ENCODE measurements at places on chromosomes 2 and 18.

DNA sequence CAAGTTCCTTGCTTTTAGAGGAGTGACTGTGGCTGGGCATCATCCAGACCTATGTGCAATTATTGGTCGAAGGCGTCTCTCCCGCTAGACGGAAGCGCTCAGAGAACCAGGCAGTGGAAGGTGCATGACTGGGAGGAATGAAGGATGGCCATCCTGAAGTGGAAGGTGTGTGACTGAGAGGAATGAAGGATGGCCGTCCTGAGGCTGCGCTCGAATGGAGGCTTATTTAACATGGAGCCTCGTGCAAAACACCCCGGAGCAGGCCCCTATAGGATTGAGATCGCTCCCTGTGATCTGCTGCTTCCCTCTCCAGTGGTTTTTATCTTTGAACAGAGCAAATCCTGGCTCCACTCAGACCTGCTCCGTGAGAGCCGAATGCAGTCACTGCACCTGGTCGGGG, 140.2 kb upstream of the ID2 start:
- no peaks in the 10 kb centered on the region for H3K36me3 ChIP-seq
- H3K27ac ChIP-seq: no peak overlapping the region
- DNase-seq: no peak
- peaks cover 6% of the 10 kb centered on the region for H3K4me1 ChIP-seq
- no peak overlapping the region for H3K4me3 ChIP-seq

DNA sequence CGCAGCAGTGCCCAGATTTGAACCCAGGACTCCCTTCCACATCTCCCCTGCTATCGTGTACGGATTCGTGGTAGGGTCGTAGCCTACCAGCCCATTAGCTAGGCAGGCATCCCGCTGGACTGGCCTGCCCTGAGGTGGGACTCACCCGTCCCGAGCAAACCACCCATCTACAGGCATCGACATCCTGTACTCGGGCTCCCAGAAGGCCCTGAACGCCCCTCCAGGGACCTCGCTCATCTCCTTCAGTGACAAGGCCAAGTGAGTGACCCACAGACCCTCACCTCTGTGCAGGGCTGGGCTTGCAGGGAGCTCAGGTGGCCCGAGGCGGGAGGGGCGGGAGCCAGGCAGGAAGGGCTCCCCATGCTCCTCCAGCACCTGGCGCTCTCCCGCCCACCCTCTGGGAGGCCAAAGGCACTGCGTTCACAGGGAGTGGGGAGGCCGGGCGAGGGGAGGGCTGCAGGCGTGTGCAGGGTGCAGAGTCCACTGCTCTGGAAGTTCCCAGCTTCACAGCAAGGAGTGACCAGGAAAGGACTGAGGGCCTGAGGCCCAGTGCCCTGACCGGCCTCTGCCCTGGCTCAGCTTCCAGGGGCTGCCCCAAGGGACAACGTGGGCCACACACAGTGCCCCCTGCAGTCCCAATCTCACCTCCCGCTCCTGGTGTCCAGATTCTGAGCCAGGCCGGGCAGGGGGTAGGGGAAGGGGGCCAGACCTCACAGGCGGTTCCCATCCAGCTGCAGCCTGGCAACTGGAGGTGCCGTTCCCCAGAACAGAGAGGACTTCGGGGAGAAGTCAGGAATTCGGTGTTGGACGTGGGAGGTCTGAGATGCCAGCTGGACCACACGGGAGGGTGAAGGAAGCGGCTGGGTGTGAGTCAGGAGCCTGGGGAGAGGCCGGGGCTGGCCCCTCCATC, 5.4 kb downstream of the AGXT start:
- peaks cover 16% of the 10 kb centered on the region for H3K4me1 ChIP-seq
- peak; percentile 71 for DNase-seq
- no peak overlapping the region for H3K27ac ChIP-seq
- H3K27me3 ChIP-seq: no peaks in the 10 kb centered on the region

DNA sequence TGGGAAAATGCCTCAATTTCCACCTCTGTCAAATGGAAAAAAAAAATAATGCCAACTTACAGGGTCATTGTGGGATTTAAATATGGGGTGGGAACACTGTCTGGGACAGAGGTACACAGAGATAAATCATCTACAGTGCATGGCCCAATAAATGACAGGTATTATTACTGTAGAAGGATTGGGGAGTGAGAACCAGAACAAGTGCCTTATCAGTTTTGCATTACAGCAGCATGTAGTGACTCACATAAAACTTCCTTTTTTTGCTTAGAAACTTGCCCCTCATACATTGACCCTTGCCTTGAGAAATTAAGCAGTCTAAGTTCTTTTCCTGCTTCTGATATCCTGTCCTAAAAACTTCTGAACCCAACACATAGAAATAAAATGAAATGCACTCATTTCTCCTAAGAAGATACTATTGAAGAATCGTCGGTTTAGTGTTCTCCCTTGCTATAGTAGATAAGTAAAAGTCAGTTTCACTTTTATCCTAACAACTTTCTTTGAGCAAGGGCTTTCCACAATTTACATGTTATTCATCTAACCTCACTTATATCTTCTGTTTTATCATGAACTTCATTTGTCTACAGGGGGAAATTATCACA, 121.0 kb upstream of the HAAO start:
- H3K4me1 ChIP-seq: no peaks in the 10 kb centered on the region
- no peaks in the 10 kb centered on the region for H3K27me3 ChIP-seq
- H3K4me3 ChIP-seq: no peak overlapping the region
- H3K36me3 ChIP-seq: no peaks in the 10 kb centered on the region
- no peak for DNase-seq

- no peaks in the 10 kb centered on the region for H3K36me3 ChIP-seq
- no peak overlapping the region for H3K4me3 ChIP-seq
- no peak for DNase-seq
- no peaks in the 10 kb centered on the region for H3K4me1 ChIP-seq
Observed at GRCh38 chr2:18557121-18557520, 3.3 kb downstream of the RDH14 start.

DNA sequence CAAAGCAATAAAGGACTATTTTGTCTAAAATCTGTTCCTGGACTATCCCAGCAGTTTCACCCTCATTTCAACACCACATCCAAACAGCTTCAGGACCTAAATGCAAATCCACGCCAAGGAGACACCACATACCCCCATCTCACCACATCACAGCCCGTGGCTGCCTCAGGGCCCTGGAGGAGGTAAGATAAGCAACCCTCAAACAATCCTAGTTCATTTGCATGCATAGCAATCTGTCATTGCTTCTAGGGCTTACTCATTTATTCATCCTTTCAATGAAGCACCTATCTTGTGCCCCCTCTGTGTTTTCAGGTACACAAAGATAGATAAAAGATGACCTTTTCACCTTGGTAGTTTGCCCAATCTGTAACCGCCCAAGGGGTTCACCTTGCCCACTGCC, 86.5 kb downstream of the VSNL1 start:
- H3K27me3 ChIP-seq: no peaks in the 10 kb centered on the region
- DNase-seq: no peak
- H3K4me1 ChIP-seq: no peaks in the 10 kb centered on the region
- H3K27ac ChIP-seq: no peak overlapping the region

- no peak overlapping the region for H3K27ac ChIP-seq
- no peaks in the 10 kb centered on the region for H3K36me3 ChIP-seq
- no peaks in the 10 kb centered on the region for H3K4me1 ChIP-seq
Observed at GRCh38 chr2:27281442-27281841, 787 bp upstream of the TRIM54 start.

GRCh38 chr2:215967590-215968378, 45.6 kb downstream of the MREG start:
- no peaks in the 10 kb centered on the region for H3K36me3 ChIP-seq
- no peak overlapping the region for H3K27ac ChIP-seq
- H3K27me3 ChIP-seq: no peaks in the 10 kb centered on the region

- no peaks in the 10 kb centered on the region for H3K27me3 ChIP-seq
- H3K4me3 ChIP-seq: no peak overlapping the region
- no peaks in the 10 kb centered on the region for H3K4me1 ChIP-seq
- no peak overlapping the region for H3K27ac ChIP-seq
- no peak for DNase-seq
Observed at GRCh38 chr18:58572181-58572580, 56.7 kb downstream of the ALPK2 start.

GRCh38 chr2:31228717-31229116, 5.2 kb upstream of the EHD3 start:
- H3K4me3 ChIP-seq: no peak overlapping the region
- H3K4me1 ChIP-seq: no peaks in the 10 kb centered on the region
- H3K27me3 ChIP-seq: no peaks in the 10 kb centered on the region
- H3K27ac ChIP-seq: no peak overlapping the region

- no peaks in the 10 kb centered on the region for H3K27me3 ChIP-seq
Observed at GRCh38 chr2:101341901-101342624, 33.6 kb upstream of the RNF149 start.

DNA sequence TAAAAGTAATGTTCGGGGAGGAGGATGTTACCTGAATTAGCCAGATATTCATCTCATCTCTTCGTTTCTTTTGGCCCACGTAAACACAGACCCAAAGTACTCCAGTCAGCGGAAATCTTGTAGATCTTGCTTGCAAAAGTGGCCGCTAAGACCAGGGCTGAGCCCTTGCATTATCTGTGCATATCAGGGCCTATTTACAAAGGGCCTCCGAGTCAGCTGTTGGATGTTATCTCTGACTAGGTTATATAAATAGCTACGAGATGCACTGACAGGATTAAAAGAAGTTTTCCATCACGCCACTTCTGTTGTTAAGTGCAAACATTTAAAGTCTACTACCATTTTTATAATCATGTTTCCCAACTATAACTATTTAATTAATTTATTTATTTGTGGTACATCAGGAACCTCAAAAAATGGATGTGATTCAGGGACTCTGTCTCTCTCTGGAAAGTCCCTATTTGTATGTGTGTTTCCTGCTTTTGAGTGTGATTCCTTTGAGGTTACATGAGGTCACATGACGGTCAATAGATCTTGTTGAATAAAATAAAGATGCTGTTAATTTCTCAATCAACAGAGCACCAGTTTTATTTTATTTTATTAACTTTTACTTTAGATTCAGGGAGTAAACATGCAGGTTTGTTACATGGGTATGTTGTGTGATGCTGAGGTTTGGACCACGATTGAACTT, 46.8 kb upstream of the MBOAT2 start:
- H3K36me3 ChIP-seq: no peaks in the 10 kb centered on the region
- H3K4me3 ChIP-seq: no peak overlapping the region
- H3K27ac ChIP-seq: no peak overlapping the region
- no peaks in the 10 kb centered on the region for H3K27me3 ChIP-seq

DNA sequence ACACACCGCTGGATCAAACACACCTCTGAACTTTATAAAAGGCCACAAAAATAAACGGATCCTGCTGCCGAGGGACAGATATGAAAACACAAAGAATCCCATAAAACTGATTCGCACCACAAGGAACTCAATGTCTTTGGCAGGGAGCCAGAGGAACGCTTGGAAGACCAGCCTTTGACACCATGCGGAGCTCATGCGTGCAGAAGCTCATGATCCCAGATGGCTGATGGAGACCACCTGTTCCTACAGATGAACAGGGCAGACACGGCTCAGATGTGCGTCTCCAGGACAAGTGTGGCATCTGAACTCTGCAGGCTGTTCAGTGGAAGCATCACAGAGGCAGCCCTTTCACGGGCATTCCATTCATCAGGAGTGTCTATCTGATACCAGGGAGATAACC, 24.9 kb downstream of the COPS9 start:
- H3K4me1 ChIP-seq: no peaks in the 10 kb centered on the region
- H3K36me3 ChIP-seq: no peaks in the 10 kb centered on the region
- DNase-seq: no peak
- H3K27ac ChIP-seq: no peak overlapping the region
- no peak overlapping the region for H3K4me3 ChIP-seq

DNA sequence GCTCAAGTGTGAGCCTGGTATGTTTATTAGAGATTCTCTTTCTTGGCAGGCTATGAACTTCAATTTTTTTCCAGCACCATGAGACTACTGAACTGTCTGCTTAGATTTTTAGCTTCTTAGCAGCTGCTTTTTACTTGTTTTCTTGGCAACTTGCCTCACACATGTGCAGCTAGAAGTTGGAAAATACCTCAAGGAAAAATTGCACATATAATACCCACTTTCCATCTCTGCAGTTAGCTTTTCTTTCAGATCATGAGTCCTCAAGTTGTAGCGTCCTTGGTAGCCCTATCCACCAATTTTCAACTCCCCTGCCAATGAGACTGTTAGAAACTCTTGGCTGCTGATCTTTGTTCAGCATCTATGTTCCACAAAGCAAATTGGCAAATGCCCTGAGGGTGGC, 302.1 kb downstream of the HRH4 start:
- H3K36me3 ChIP-seq: no peaks in the 10 kb centered on the region
- H3K4me3 ChIP-seq: no peak overlapping the region
- H3K27ac ChIP-seq: no peak overlapping the region
- no peaks in the 10 kb centered on the region for H3K27me3 ChIP-seq
- no peak for DNase-seq

GRCh38 chr2:145961846-145962245, 1441.9 kb upstream of the ZEB2 start:
- no peak overlapping the region for H3K4me3 ChIP-seq
- no peaks in the 10 kb centered on the region for H3K36me3 ChIP-seq
- no peaks in the 10 kb centered on the region for H3K27me3 ChIP-seq
- no peak overlapping the region for H3K27ac ChIP-seq
- DNase-seq: no peak
- H3K4me1 ChIP-seq: no peaks in the 10 kb centered on the region

DNA sequence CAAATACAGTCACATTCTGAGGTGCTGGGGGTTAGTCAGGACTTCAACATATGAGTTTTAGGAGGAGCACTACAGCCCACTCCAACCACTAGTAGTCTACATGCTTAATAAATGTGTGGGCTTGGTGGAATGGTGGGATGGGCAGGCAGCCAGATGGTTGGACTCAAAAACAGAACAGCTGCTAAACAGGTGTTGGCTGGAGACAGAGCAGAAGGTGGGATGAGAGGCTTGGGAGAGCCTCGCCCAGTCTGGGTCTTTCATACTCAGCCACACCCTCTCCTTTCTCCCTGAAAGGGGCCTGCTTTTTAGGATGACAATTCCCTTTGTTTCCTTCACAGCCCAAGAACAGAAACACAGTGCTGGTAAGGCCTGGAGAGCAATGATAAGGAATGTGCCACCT, 143.9 kb upstream of the KLHL29 start:
- H3K36me3 ChIP-seq: no peaks in the 10 kb centered on the region
- DNase-seq: no peak
- H3K4me1 ChIP-seq: no peaks in the 10 kb centered on the region
- H3K4me3 ChIP-seq: no peak overlapping the region
- H3K27ac ChIP-seq: no peak overlapping the region

GRCh38 chr2:148928395-148928794, 53.4 kb downstream of the KIF5C start:
- no peak overlapping the region for H3K4me3 ChIP-seq
- no peaks in the 10 kb centered on the region for H3K36me3 ChIP-seq
- H3K4me1 ChIP-seq: no peaks in the 10 kb centered on the region
- H3K27ac ChIP-seq: no peak overlapping the region

DNA sequence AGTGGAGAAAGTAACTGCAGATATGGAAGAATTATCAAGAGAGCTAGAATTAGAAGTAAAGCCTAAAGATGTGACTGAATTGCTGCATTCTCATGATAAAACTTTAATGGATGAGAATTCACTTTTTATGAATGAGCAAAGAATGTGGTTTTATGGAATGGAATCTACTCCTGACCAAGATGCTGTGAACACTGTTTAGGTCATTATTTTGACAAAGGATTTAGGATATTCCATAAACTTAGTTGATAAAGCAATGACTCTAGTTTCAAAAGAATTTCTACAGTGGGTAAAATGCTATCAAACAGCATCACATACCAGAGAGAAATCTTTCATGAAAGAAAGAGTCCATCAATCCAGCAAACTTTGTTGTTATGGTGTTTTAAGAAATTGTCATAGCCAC, 1317.7 kb upstream of the ACVR2A start:
- no peaks in the 10 kb centered on the region for H3K27me3 ChIP-seq
- no peaks in the 10 kb centered on the region for H3K36me3 ChIP-seq
- H3K4me3 ChIP-seq: no peak overlapping the region
- DNase-seq: no peak
- no peaks in the 10 kb centered on the region for H3K4me1 ChIP-seq
- H3K27ac ChIP-seq: no peak overlapping the region

Measured in colonic mucosa (tissue), 4 donors.